ENCODE measurements at places on chromosomes 6 and 20.

- no peak for DNase-seq
Observed at GRCh38 chr20:11186301-11187008, 512.7 kb upstream of the JAG1 start.

DNA sequence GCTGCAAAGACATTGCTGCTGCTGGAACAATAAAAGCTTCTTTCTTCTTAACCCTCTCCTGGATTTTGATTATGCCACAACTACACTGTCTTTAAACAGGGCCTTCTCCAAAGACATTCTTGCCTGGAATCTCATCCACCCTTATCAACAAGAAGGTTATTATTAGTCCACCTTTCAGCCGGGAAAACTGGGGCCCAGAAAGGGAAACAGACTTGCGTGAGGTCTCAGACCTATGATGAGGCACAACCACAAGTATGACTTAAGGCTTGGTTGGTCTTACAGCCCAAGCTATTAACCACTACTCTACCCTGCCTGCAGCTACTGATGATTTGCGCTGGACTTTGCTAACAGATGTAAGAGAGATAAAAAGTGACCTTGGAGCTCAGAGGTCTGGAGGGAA lies 62.8 kb upstream of the CTNNBL1 start:
- no peak for DNase-seq

- no peak for DNase-seq
Observed at GRCh38 chr6:116405652-116406356, 35.1 kb downstream of the DSE start.

DNA sequence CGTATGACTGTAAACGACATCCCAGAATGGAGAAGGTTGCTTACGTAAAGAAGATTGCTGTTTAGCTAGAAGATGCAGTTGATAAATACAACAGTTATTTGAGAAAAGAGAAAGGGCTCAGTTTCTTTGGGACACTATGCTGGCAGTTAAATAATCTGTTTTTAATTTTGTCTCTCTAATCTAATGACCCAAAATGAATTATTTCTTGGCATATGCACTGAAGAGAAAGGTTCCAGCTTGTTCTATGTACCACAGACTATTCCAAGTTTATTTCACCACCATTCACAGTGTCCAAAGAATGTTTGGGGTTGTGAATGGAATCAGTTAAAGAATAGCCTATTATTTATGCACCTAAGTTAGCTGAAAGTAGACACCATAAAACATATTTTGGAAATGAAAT lies 449.9 kb downstream of the RNF144B start:
- DNase-seq = no peak

GRCh38 chr6:107196152-107196551 lies 80.8 kb upstream of the BEND3 start:
- peak; percentile 44 for DNase-seq

GRCh38 chr6:143745166-143746133 lies 67.7 kb downstream of the PHACTR2 start:
- no peak for DNase-seq

DNA sequence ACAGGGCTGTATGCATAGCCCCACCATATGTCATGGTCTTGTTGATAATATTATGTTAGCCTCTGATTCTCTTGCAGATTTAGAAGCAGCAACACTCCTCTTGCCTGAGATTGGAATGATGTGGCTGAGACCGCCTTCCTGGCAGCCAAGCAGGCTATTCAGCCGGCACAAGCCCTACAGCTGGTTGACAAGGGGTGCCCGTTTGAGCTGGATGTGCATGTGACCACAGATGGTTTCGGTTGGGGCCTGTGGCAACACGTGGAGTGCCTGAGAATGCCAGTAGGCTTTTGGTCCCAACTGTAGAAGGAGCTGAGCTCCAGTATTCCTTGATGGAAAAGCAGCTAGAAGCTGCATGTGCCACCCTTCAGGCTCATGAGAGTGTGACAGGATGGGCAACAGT lies 303.6 kb upstream of the POU3F2 start:
- DNase-seq = no peak
